ENCODE measurements at places on chromosomes 11 and 22. TPM values are rescaled to one million over a fixed set of nuclear protein-coding genes. Genes with fewer than 3 reads are reported as not detected.

DNA sequence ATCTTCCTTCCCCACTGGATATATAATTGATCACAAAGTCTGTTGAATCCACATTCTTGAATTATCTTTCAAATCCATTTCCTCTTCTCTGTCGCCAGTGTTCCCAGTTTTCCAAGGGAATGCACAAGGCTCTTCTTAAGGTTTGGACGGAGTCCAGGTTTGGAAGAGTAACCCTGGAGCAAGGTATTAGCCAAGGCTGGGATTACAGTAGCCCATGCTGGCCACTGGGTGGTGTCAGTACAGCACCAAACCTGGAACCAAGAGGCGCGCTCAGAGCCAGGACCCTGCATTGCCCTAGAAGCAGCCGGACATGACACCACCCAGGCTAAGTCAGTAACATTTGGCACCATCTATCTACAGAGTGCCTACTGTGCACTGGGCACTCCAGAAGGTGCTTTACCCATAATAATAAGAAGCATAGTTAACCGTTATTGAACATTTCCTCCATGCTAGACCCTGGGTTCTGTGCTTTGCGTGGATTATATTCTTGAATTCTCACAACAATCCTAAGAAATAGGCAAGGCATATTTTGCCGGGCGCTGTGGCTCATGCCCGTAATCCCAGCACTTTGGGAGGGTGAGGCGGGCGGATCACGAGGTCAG, 48.0 kb upstream of the CLPB start:
- DNase-seq = peak; percentile 53

DNA sequence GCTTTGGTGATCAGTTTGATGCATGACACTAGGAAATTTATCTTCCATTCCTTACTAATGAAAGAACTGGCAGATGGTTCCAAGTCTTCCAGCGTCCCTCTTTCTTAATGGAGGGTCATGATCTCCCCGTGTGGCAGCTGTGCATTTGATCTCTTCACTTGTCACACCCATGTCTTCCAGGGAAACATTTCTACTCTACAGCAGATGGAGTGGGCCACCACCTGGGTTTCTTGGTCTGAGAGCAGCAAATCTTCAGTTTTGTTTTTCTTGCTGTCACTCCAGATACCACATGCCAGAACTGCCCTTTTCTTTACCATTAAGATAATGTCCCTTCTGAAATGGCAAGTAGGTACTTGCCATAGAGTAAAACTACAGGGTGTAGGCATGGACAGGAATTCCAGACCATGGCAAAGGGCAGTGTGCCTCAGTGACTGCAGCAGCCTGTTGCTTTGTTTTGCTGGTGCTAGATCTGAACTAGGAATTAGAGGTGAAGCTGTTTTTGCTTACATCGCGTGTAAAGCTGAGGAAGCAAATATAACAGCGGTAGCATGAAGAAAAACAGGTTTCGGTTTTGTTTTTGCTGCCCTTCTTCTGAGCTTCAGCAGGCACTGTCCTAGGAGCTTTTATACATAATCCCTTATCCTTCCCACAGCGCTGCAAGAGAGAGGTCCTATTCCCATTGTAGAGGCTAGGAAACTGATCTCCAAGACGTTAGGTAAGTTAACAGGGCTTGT, 20.7 kb upstream of the C11orf96 start:
- DNase-seq = no peak

DNA sequence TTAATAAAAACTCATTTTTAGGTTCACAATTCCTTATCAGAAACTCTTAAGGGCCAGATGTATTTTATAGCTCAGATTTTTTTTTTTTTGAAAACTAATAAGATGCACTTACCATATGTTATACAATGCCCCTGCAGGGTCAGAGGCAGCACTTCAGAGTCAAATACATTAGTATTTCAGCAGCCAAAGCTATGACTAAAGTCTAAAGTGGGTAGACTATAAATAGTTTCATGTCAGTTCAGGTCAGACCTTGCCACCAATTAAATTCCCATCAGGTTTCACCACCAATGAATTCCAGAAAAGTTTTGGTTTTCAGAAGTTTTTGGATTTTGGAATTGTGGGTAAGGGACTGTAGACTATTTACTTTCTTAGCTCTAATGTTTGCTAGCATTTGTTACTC, 75.9 kb downstream of the FAM83F start:
- no peak for DNase-seq

DNA sequence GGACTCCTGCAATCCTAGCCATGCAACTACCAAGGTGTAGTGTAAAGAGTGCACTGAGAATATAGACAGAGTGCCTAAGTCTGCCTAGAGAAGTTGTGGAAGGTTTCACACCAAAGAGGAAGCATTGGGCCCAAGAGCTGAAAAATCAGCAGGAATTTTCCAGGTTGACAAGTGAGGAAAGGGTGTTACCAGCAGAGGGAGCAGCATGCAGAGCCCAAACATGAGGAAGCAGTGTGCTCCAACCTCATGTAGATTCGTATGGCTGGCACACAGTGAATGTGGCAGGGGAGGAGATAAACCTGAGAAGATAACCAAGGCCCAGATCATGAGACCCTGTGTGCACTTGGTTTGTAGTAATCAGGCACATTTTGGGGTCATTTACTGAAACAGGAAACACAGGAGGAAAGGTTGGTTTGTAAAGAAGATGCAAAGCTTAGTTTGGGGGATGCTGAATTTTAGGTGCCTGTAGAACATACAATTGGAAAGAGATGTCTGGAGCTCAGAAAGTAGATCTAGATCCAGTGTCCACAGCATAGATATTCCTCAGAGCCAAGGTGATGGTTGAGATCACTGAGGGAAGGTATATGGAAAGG, 1.7 kb downstream of the HPX start:
- DNase-seq = peak; percentile 28

NXPE1 gene
- total RNA-seq = not detected

Data from heart right ventricle (tissue), 16 donors.